Pancreas (tissue), 10 donors: ENCODE measurements at places on chromosomes 16 and 17. TPM values are rescaled to one million over a fixed set of nuclear protein-coding genes. Genes with fewer than 3 reads are reported as not detected.

DNA sequence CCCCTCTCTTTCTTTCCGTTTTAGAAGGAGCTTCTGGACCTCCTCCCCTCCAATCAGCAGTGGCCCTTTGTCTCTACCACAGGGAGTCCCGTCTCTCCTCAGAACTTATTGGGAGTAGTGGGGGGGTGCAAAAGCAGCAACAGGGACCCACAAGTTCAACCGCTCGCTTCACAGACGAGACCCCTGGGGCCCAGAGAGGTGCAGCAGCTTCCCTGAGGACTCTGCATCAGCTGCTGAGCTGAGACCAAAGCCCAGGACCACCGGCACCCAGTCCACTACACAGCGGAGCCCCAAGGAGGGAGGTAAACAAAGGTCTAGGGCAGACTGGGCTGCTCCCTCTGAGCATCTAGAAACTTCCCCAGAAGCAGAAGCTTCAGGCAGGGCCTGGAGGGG is 123.9 kb downstream of the SDK2 start:
- no peak for DNase-seq

GRCh38 chr17:8925141-8925540 is 40.4 kb downstream of the PIK3R5 start:
- no peak for DNase-seq

DNA sequence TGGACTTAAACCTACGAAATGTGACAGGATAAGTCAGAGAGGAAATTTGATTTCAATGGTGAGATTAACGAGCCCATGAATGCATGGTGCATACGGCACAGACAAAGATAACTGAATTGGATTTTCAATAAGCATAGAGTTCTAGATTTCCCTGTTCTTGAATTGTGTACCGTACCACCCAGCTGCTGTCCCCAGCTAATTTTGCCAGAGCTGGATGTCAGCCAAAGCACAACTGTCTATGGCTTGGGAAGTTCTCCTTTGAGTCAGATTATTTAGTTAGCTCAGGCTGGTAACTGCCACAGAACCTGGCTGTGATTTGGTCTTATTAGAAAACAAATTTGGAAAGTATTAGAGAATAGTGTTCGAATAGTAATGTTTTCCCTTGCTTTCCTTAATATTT is 143.1 kb downstream of the CDH13 start:
- no peak for DNase-seq

DNA sequence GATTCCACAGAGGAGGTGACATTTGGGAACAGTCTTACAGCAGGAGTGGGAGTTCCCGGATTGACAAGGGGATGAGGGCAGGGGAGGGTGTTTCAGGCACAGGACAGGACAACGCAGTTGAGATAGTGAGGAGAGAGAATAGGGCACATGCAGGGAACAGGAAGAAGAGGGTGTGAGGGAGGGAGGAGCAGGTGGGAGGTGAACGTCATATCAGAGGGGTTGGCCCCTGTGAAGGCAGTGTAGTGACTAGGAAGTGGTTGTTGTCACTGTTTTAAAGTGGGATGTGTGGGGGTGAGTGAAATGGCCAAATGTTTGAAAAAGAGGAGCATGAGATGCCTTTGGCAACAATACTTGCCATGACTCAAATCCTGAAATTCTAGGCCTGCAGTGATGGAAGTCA is 12.2 kb downstream of the PRKCB start:
- no peak for DNase-seq

- no peak for DNase-seq
These were observed 469.6 kb downstream of the SLC39A11 start for GRCh38 chr17:72622661-72623433.

- DNase-seq = no peak
These were observed 355.3 kb downstream of the SOX9 start for GRCh38 chr17:72476134-72476533.

The CHD9NB gene
- total RNA-seq = 3.6 TPM

The EXOC3L1 gene
- 1.4 TPM for total RNA-seq

DNA sequence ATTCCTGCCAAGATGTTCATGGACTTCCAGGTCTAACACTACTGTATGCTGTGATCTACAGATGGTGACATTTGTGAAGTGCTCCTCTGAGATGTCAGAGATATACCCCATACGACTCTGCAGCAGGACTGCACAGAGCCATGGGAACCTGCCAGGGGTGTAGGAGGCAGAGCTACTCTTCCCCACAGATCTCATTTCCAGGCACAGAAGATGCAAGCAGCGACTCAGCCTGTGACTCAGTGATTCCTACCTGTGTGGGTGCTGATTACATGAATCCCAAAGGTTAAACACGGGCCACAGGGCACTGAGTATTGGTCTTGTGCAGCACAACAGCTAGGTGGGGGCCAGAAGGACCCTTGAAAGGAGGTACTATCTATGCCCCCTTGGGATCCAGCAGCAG is 137.0 kb upstream of the SOX9 start:
- no peak for DNase-seq

DNA sequence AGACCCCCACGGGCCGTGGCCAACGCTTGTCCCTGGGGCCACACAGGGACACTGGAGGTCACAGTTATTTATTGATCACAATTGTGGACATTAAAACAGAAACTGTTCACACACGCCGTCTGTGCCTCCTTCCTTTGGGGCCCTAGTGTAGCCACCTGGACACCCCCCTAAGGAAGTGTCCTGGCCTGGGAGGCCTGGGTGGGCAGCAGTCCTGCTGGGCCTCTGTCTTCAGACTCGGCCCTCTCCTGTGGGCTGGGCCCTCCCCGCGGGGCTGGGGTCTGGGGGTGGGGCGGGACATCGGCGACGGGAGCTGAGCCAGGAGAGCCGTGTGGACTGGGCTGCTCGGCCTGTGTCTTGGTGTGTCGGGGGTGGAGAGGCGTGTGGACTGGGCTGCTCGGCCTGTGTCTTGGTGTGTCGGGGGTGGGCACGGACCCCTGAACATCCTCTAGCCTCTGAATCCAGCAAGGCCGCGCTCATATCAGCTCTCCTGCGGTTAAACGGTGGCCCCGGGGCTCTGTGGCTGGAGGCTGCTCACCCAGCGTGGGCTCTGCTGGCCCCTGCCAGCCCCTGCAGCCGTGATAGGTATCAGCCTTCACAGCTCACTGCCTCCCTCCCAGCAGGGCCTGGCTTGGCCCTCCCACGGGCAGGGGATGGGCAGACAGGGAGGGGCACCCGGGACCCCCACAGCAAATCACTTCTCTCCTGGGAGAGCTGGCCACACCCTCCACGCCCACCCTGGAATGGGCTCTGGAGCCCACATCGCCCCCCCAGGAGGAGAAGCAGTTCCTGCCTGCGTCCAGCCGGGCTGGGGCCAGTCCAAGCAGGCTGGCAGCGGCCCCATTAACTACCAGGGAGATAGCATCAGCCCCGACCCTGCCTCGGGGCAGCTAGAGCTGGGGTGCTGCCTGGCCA is 1.1 kb upstream of the NHLRC4 start:
- no peak for DNase-seq

The BAIAP3 gene
- total RNA-seq = 12.6 TPM

DNA sequence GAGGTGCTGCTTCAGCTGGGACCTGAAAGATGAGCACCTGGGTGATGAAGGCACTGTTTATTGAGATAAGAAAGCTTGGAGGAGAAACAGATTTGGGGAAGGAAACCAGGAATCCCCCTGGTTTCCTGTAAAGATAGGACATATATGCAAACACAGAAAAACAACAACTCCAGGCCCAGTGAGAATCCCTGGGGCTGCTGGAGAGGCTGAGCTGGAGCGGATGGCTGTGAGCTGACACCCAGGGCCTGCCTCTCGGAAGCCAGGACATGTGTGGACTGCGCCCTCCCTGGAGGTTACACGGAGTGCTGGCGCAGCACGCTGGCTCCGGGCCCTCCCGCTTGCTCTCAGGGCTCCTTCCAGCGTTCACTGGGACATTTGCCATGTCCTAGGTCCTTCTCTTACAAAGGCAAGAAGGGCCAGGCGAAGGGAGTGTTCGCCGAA is 57.5 kb downstream of the CYB5B start:
- no peak for DNase-seq

GRCh38 chr17:67707442-67707841 is 10.3 kb upstream of the NOL11 start:
- DNase-seq = no peak

GRCh38 chr16:88468275-88469129 is 15.4 kb downstream of the ZFPM1 start:
- DNase-seq = no peak

- no peak for DNase-seq
These were observed 43.9 kb downstream of the TRARG1 start for GRCh38 chr17:1323336-1323735.

DNA sequence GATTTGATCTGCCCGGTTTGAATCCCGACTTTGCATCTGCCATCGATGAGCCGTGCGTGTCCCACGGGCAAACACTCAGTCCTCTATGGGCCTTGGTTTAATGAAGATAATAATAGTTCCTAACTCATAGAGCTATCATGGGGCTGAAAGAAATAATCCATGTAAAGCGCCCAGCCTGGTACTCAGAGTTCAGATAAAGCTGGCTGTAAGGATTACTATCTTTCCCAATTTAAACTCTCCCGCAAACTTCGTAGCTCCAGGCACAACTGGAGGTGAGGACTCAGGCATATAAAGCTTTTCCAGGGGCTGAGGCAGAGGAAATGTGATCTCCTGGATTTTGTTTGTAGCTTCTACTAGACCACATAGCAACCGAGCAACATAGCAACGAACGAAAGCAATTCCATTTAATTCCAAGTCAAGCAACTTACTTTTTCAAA is 16.3 kb downstream of the ALOX15 start:
- no peak for DNase-seq

The GCGR gene
- total RNA-seq = not detected

The CDH8 gene
- 0.14 TPM for total RNA-seq

The PRDM7 gene
- not detected for total RNA-seq

DNA sequence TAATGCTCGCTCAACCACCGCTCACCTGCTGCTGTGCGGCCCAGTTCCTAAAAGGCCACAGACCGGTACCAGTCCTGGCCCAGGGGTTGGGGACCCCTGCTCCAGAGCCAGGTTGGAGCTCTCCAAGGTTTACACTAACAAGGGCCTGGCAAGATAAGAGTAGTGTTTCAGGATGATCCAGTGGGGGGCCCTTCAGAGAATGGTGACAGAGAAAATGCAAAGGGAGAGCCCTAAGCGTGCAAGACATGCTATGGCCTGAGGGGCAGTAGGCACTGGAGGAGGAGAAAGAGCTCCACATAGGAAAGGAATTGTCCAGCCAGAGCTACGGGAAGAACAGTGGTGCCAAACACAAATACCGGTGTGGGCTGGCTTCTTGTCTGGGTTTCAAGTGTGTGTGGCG is 233.4 kb downstream of the STX8 start:
- DNase-seq = no peak

DNA sequence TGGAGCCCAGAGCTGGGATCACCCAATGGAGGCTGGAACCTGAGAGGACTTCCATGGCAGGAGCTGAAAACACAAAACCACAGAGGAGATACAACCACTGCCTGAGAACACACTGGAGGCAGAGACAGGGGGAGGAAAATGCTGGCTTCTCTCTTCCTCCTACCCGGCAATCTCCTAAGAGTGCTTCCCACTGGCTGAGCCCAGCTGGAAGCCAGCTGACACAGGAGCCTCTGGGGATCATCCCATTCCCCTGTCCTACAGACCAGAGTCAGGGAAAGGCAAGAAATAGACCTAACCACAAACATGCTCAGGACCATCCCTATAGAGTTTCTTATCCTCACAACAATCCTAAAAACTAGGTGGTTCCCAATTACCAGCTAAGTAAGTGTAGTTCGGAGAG is 112.4 kb upstream of the CDH5 start:
- DNase-seq = no peak

- DNase-seq = no peak
These were observed 37.4 kb downstream of the DNAH17 start for GRCh38 chr17:78539781-78540180.

The TBC1D3C gene
- total RNA-seq = 3.1 TPM

The SLC38A10 gene
- total RNA-seq = 119 TPM

The NPIPB6 gene
- total RNA-seq = 0.58 TPM

DNA sequence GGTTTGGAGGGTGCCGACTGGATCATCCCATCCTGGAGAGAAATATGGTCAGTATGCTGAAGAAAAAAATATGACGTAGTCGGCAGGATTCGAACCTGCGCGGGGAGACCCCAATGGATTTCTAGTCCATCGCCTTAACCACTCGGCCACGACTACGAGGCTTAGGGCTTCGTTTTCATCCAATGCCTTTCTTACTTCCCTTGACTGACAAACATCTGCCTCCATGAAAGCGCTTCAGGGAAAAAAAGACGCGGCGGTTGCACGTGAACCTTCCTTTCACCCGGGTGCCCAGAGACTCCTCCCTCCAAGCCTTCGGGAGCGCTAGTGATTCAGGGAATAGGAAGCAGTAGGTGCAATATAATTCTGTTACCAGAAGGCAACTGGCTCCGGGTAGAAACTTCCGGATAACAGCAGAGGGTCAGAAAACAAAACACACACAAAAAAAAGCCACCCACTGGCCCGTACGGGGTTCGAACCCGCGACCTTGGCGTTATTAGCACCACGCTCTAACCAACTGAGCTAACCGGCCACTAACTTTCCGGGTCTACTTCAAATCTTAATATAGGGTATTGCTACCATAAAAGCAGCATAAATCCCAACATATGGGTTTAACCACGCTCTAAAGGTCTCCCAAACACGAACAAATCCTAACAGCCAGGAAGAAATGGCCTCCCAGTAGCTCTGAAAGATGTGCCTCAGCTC is 16.3 kb upstream of the AURKB start:
- DNase-seq = peak; percentile 74

The NPTX1 gene
- total RNA-seq = 0.04 TPM

The SLC5A10 gene
- total RNA-seq = not detected

DNA sequence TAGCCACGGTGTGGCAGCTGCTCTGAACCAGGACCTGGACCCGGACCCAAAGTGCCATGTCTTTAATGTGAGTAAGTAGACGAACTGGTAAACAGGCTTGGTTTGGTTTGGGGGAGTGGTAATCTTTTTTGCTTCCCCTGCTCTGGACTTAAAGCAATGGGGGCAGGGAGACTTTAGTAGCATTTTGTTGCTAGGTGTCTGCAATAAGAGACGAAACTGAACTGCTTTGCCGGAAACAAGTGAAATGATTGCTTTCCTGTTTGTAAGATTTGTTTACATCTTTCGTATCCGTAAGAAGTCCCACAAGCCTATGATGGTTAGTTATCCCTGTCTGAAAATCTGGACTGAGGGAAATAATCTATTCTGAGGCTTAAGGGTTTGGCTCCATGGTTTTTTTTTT is 21.5 kb downstream of the PRCD start:
- no peak for DNase-seq

GRCh38 chr16:11057711-11058345 is 113.5 kb downstream of the CLEC16A start:
- no peak for DNase-seq

GRCh38 chr16:29987371-29988085 is 7.9 kb downstream of the HIRIP3 start:
- DNase-seq = no peak

- DNase-seq = no peak
These were observed 12.8 kb downstream of the ATPAF2 start for GRCh38 chr17:18025945-18026776.
